Breast epithelium (tissue), 4 donors: ENCODE measurements at places on chromosomes 5 and 9.

- peak overlapping the region; percentile 44 for H3K27ac ChIP-seq
- H3K27me3 ChIP-seq: no peaks in the 10 kb centered on the region
- no peaks in the 10 kb centered on the region for H3K36me3 ChIP-seq
- no peaks in the 10 kb centered on the region for H3K4me1 ChIP-seq
- DNase-seq: peak; percentile 65
- H3K4me3 ChIP-seq: peak overlapping the region; percentile 32
Observed at GRCh38 chr5:4700069-4700468, 440.1 kb upstream of the ADAMTS16 start.

DNA sequence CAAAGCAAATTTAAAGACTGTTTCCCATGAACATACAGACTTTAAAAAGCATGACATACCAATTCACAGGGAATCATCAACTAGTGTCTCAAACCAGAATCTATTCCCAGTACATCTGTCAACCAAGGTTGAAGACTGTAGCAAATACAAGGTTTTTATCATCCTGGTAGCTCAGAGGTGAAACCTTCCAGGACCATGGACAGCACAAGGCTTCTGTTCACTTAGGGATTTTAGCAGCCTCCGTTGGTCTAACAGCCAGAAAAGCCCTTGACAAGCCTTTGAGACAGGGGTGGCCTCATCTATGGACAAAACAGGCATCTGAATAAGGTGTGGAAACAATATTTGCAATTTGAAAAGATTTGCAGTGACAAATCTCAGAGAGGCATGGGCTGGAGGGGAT is 119.0 kb downstream of the TRIM32 start:
- no peaks in the 10 kb centered on the region for H3K27me3 ChIP-seq
- H3K36me3 ChIP-seq: no peaks in the 10 kb centered on the region
- H3K27ac ChIP-seq: no peak overlapping the region
- H3K4me3 ChIP-seq: no peak overlapping the region

DNA sequence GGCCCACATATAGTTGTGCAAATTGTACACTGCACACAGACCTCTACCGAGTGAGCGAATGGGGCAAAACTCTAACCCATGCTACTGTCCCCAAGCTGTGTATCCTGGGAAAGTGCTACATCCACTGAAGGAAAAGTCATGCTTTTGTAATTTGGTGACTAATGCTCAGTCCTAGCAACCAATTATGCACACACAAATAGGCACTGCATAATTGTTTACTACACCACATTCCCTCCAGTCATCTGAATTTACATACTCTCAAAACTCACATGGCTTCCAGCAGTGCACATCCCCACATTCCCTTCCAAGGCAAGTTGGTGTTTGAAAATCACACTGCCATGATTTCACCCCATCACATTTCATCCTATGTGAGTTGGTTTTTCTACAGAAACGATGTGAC is 125.9 kb upstream of the OSMR start:
- H3K4me3 ChIP-seq: no peak overlapping the region
- DNase-seq: no peak
- no peaks in the 10 kb centered on the region for H3K4me1 ChIP-seq
- H3K27ac ChIP-seq: peak overlapping the region; percentile 85

DNA sequence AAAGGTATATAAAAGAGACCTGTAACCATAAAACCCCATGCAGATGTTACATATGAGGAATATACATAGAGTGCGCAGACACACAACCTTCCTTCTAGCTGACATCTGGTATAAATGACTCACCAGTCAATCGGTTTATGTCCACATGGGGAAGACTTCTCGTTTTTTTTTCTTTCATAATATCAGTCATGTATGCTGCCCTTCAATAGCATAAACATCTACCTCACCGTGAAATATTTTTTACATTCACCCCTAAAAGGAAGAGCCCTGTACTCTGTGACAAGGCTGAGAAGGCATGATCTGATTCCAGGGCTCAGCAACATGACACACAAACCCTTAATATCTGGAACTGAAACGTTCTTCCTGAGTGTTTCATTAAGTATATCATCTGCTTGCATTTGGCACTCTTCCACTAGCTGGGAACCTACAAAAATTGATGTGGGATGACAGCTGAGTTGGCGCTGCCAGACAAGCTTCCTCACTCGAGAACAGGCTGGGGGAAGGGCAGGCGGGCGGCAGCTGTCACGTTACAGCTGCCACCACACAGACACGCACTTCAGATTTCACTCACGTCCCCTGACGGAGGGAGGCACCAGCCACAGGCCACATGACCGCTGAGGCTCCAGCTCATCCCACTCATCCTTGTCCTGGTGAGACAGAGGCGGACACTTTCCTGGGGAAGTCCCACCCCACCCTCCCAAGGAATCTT is 74.2 kb downstream of the SHB start:
- no peaks in the 10 kb centered on the region for H3K36me3 ChIP-seq
- peak overlapping the region; percentile 53 for H3K27ac ChIP-seq
- no peaks in the 10 kb centered on the region for H3K27me3 ChIP-seq
- no peaks in the 10 kb centered on the region for H3K4me1 ChIP-seq

DNA sequence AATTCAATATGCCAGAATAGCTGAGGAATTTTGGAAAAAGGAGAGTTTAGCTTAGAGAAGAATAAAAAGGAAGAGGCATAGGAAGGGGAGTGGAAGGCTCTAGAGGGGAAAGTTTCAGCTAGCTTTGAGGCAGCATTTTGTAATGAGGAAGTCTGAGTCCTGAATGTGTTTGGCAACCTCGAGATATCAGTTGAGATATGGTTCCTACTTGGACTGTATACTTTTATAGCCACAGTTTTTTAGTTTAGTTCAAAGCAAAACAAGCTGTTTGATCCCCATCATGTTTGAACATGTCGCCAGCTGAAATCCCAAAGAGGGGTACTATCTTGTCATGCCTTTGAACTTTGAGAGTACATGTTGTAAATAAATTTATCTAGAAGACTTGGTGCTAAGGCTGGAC is 559.0 kb upstream of the FTMT start:
- no peaks in the 10 kb centered on the region for H3K27me3 ChIP-seq
- no peaks in the 10 kb centered on the region for H3K4me1 ChIP-seq
- no peak for DNase-seq
- no peaks in the 10 kb centered on the region for H3K36me3 ChIP-seq
- no peak overlapping the region for H3K27ac ChIP-seq

DNA sequence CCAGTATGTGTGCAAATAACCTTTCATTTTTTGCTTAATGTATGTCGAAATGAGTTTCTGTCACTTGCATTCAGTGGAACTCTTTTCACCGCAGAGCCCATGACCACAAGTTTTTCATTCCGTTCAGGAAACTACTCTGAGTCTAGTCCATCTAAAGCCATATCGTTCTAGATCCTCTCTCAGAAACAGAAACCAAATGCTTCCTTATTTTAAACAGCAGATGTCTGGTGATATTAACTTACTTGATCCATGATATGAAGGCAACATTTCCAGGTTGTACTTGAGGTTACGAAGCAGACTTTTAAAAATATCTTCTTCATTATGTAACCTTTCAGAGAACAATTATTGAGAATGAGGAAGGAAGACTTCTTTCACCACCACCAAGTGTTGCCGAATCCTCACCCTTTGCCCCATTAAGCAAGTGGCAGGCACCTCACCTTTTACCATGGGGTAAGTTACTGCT is 72.4 kb upstream of the GNAQ start:
- no peak for DNase-seq
- H3K4me3 ChIP-seq: no peak overlapping the region
- no peak overlapping the region for H3K27ac ChIP-seq
- no peaks in the 10 kb centered on the region for H3K36me3 ChIP-seq
- no peaks in the 10 kb centered on the region for H3K4me1 ChIP-seq

- no peak for DNase-seq
- H3K36me3 ChIP-seq: no peaks in the 10 kb centered on the region
- no peaks in the 10 kb centered on the region for H3K4me1 ChIP-seq
- H3K4me3 ChIP-seq: no peak overlapping the region
Observed at GRCh38 chr5:127296321-127296720, 5.7 kb downstream of the MEGF10 start.
